ENCODE measurements at places on chromosomes 3 and 15. TPM values are rescaled to one million over a fixed set of nuclear protein-coding genes. Genes with fewer than 3 reads are reported as not detected.

GRCh38 chr3:106963442-106963841, 413.8 kb upstream of the CCDC54 start:
- no peak for DNase-seq

GRCh38 chr3:171455603-171456550, 4.3 kb downstream of the TNIK start:
- DNase-seq = peak; percentile 54

GRCh38 chr3:18112674-18113375, 312.3 kb downstream of the SATB1 start:
- no peak for DNase-seq

DNA sequence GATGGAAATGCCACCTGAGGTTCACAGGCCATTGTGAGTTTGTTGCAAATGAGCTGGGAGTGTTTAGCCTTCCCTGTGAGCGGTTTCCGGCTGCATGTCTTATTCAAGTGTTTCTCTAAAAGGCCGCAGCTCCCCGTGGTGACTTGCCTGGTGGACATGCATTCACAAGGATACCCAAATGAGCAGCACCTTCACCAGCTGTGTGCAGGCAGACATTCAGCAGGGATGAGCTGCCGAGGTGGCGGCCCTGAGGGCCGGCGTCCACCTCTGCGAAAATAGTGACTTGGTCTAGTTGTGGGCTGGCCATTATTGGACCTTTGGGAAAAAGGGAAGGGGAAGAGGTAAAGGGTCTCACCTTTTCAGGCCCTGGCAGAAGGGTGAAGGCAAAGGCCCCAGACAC, 23.4 kb downstream of the SPSB4 start:
- no peak for DNase-seq

- DNase-seq = no peak
Measured at GRCh38 chr3:31550452-31551251, 17.9 kb downstream of the STT3B start.

DNA sequence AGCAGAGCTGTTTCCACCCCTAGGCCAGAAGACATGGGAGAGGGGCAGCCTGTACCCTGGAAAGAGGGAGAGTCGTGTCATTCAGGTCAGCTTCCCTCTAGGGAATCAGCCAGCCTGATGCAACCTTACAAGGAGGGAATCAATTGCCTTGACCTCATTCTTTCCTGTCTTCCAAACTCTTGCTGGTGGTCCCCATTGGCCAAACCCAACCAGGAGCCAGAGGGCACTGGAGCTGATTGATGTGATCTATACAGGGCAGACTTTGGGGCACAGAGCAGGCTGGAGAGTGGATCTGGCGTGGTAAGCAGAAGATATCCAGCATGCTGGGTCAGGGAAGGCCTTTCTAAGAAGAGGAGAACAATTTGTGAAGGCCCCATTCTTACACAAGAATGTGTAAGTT, 19.1 kb upstream of the MAGEF1 start:
- DNase-seq = no peak

- DNase-seq = no peak
Measured at GRCh38 chr3:86973440-86973839, 17.5 kb downstream of the VGLL3 start.

DNA sequence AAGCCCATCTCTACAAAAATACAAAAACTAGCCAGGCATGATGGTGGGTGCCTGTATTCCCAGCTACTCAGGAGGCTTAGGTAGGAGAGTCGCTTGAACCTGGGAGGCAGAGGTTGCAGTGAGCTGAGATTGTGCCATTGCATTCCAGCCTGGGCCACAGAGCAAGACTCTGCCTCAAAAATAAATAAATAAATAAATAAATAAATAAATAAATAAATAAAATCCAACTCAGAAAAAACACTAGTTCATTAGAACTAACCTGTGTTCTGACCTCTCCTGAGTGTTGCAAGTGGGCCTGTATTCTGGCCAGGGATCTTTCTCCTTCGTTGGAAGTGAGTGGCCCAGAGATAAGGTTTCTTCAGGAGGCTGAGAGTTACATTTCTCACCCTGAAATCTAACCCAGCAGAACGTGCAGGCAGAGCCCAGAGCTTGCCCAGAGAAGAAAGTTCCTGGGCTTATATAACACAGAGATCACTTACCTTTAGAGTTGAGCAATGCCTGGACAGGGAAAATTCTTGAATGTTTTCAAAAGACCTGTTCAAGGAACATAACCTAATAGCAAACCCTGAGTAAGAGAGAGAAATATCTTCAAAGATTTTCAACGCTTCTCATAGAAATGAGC, 583.9 kb downstream of the MCTP2 start:
- DNase-seq = no peak

- peak; percentile 79 for DNase-seq
Measured at GRCh38 chr3:70550723-70551319, 238.4 kb upstream of the MDFIC2 start.

Gene REC114
- not detected for total RNA-seq

Gene ADGRG7
- total RNA-seq = not detected

Gene CASR
- 11.9 TPM for total RNA-seq

Gene KLHL40
- total RNA-seq = not detected

Gene ZNF774
- total RNA-seq = 5.7 TPM

Measured in body of pancreas (tissue), 4 donors.